ENCODE measurements at places on chromosomes 7 and 10.

GRCh38 chr10:97547271-97547600 lies 25.3 kb upstream of the ANKRD2 start:
- DNase-seq: no peak

DNA sequence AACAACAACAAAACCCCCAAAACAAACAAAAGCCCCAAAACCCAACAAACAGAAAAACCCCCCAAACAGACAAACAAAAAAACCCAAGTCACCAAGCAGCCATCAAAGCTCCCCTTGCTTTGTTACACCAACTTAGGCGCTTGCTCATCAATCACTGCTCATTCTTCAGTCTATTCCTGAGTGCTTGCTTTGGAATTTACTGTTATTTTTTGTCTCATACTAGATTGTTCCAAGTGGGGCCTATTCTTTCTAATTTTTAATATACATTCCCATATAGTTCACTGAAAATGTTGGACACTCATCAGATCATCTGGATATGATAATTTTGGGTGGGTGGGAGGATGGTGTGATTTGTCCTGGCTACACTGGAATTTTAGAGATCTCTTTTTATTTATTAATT lies 126.0 kb upstream of the JCAD start:
- DNase-seq: no peak

- DNase-seq: no peak
These were observed 45.0 kb downstream of the ZCCHC24 start for GRCh38 chr10:79400146-79401004.

DNA sequence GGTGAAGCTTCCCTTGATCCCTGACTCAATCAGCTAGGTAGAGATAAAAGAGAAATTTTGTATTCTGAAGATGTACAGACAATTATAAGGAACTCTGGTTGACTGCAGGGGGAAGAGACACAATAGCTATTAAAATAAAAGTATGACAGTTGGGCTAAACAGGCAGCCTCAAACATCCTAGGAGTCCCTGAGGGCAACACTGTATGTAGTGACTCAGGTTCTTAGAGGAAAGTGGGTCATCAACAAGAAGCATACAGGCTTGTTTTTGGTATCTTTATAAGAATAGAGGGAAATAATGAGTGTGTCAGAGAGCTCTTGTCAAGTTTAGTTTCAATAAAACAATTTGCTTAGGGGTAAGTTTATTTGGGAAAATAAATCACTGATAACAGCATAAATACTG lies 150.3 kb downstream of the AUTS2 start:
- DNase-seq: no peak

DNA sequence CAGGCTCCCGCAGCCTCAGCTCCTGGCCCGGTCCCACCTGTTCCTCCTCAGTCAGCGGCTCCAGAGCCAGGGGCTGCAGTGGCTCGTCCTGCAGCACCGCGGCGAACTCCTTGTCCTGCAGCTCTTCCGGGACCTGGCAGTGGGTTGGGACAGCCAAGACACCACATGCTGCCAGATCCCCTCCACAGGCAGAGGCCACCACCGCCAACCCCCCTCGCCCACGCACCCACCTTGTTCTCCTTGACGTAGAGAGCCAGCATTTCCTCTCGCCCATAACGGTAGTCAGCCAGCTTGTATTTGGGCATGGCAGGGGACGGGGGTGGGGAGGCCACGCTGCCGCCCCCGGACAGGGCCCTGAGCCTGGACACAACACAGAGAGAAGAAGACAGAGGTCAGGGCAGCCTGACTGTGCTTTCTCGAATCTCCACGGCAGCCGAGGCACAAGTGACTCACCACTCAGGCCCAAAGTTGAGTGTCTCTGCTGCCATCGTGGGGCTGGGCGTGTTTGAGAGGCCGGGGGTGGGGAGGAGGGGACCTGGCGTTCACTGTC lies 6.2 kb downstream of the GIGYF1 start:
- no peak for DNase-seq

- no peak for DNase-seq
These were observed 21.0 kb downstream of the GRB10 start for GRCh38 chr7:50761713-50762112.

- no peak for DNase-seq
These were observed 85.7 kb downstream of the HBP1 start for GRCh38 chr7:107254398-107254985.

DNA sequence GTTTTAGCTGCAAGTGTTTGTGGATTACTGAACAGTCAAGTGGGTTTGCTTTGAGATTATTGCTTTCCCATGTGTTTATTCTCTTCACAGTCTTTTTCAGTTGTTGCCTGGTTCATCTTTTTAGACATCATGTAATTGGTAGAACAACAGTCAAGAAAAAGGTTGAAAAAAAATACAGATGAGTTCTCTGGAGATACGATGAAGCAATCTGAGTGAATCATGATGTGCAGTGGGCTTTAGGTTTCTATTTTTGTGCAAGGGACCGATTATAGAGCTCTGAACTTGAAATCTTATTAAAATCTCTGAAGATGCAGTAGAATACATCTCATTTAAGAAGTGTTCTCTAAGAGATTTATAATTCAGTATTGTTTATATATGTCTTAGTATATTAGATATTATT lies 145.7 kb downstream of the SDK1 start:
- no peak for DNase-seq

GRCh38 chr10:87961314-87961713 lies 97.9 kb downstream of the PTEN start:
- DNase-seq: no peak

GRCh38 chr7:43735802-43736603 lies 6.7 kb upstream of the COA1 start:
- DNase-seq: no peak

DNA sequence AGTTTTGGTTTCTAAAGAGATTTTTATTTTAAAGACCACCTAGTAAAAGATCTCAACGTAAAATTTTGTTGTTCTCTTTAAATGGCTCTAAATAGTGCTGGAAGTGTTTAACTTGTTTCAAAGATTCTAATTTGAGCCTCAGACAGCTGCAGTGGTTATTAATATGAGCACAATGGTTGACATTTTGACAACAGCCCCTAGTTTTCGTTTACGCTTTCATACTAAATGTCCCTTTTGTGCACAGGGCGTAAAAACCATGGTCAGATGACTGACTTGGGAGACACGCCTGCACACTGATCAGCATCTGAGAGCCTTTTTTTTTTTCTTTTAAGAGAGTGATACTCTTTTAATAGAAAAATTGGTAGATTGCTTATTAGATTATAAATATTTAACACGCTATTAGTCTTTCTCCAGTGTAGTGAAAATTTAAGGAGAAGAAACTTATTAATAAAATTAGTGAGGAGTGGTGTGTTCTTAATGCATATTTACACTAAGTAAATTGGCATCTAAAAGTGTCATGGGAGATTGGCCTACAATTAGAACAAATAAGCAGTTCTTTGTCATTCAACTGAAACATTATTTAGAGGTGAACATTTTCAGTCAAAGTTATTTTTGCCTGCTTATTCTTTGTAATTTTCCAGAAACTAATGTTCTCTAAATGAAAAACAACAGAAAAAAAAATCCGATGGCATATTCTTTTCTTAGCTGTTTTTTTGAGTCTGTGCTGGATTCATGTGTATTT lies 182.8 kb upstream of the PHYHIPL start:
- DNase-seq: no peak

- DNase-seq: no peak
These were observed 242.2 kb downstream of the EMX2 start for GRCh38 chr10:117784776-117785175.

GRCh38 chr10:3749011-3749410 lies 36.0 kb downstream of the KLF6 start:
- no peak for DNase-seq

DNA sequence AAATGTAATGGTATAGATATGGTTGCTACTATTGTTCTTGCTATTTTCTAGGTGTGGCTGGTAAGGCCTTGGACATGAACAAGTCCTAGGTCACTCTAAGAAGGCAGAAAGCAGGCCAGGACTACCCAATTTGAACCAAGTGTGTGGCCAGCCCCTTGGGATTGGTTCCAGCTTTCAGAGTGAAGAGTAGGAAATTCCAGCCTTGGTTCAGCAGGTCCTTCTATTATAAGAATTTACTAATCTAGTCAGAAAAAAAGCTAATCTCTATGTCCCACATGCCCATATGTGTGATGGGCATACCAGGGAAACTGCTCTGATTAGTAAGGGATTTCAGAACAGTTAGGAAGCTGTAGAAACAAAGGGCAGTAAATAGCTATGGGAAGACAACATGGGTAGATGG lies 7.8 kb upstream of the TARP start:
- no peak for DNase-seq

DNA sequence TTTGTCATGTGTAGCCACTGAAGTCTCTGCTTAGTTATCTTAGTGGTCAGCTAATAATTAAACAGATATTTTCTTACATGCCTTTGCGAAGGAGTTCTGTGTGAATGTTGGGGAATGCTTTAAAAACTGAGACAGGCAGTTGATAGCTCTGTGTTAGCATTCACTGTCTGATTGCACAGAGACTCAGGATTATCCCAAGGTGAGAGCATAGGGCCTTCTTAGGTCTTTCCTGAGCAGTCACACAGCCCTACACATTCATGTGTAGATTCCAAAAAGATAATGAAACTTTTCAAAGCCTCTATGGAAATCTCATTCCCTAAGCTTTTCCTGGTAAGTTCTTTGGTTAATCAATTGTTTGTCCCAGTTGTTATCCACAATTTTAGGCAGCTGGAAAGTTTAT lies 67.7 kb downstream of the CASD1 start:
- no peak for DNase-seq

DNA sequence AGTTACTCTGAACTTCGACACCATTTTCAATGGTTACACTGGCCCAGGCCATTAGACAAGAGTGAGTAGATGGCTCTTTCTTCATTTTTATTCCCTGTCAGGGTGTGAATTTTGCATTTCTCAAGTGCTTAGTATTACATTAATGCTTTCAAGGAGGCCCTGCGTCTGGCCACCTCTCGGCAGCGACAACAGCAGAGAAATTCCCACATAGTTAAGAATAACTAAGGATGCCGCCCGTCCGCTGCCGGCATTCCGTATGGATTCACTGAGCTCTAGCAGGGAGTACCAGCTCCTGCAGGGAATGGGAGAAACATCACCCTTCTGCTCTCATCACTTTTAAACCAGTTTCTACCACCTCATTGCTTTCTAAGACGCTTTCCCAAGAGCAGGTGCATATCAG lies 153.6 kb downstream of the TCERG1L start:
- DNase-seq: no peak

DNA sequence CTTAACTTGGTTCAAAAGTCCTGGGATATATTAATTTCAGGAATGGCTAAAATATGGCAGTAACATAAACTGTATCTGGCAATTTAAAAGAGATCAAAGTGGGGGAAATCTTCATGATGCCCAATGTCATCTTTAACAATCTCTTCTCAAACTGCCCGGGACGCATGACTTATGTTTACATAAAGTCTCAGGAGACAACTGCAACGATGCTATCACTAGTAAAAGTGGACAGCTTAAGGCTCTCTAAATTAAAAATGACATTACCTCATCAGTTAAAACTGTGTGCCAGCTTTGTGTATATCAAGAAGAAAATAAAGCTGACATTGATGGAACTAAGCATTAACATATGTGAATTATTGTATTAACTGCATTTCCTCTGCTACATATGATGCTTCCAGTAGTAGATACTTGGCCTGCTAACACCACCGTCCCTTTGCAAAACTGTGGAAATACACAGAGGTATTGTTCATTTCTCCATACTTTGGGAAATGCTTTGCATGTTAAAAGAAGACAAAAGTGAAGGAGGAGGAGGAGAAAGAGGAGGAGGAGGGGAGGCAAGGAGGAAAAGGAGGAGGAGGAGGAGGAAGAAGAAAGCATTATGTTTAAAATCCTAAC lies 62.4 kb downstream of the NRP1 start:
- no peak for DNase-seq

DNA sequence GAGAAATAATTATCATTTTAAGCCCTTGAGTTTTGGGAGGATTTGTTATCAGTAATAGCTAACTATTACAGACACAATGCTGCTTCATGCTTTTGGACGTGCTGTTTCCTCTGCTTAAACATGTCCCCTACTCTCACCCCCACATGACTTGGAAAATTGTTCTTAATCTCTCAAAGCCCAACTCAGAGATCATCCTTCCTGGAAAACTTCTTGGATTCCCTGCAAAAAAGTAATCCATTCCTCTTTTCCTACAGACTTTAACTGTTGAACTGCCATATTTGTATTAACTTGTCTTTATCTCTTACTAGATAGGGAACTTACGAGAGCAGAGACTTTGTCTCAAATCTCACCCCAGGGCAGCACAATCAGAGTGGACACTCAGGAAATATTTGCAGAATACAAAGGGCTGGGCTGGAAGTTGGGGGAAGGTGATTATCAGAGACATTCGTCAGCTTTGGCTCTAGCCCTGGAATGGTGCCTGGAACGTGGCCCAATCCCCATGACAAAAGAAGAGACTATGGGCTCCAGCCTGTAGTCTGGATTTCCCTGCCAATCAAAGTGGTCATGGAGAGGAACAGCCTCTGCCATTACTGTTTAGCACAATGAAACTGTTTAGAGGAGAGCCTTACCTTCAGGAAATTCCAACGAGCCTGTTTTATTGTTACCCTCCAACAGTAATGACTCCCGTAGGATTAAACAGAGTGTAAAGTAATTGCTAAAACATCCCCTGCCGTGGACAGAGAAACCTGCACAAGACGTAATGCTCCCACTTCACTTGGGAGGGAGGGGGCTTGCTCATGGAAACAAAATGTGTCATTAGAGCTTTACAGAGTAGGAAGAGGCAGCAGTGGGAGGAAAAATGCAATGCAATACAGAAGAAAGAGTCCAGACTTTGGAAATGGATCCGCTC lies 140.4 kb upstream of the AUTS2 start:
- peak; percentile 19 for DNase-seq

DNA sequence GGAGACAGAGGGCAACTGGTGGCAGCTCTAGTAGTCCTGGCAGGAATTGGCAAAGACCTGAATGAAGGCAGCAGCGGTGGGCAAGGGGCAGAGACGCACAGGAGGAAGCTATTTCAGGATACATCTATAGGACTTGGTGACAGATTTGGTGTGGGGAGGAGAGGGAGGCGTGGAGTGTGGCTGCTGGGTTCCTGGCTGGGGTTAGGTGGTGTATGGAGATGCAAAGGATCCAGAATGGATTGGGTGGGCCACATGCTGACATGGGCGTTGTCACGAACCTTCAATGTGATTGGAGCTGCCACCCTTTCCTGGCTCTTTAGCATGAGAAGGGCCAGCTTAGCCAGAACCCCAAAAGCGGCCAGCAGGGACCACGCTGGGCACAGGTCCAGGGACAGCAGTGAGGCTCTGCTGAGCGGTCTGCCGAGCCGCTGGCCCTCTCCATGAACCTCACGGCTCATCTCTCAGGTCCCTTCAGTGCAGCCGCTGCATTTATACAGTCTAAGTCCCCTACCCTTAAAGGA lies 10.2 kb upstream of the ADCY1 start:
- DNase-seq: no peak

DNA sequence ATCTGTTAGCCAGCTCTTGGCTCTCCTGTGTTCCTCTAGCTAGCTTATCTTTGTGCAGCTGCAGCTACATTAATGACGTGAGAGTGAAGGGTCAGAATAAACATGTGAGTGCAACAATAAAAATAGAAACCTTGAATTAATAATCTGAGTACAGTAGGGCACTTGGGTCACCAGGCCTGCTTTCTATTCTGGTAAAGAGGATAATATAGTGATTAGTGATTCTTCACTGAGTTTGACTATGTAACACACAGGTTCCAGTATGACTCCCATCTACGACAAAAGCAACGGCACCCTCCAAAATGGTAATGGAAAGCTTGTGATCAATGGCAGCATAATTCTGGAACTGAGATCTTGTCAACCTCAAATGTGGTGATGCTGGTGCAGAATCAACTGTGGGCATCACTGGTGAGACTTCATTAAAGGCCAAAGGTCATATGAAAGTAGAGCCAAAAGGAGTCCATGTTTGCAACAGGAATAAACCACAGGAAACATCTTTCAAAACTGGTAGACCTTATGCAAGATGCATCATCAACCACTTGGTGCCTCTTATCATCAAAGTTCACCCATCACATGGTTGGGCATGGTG lies 77.6 kb downstream of the NRBF2 start:
- no peak for DNase-seq
